ENCODE measurements at places on chromosomes 4 and X.

- no peak overlapping the region for H3K4me3 ChIP-seq
- H3K27ac ChIP-seq = no peak overlapping the region
- DNase-seq = no peak
These were observed 847 bp upstream of the UGT2A2 start for GRCh38 chr4:69640289-69640688.

GRCh38 chr4:104818579-104818978 is 323.9 kb upstream of the CXXC4 start:
- H3K27ac ChIP-seq = no peak overlapping the region
- no peaks in the 10 kb centered on the region for H3K4me1 ChIP-seq
- H3K27me3 ChIP-seq = no peaks in the 10 kb centered on the region
- no peaks in the 10 kb centered on the region for H3K36me3 ChIP-seq
- H3K4me3 ChIP-seq = no peak overlapping the region
- DNase-seq = no peak

- H3K4me3 ChIP-seq = no peak overlapping the region
- no peak overlapping the region for H3K27ac ChIP-seq
- H3K27me3 ChIP-seq = no peaks in the 10 kb centered on the region
- H3K36me3 ChIP-seq = no peaks in the 10 kb centered on the region
- H3K4me1 ChIP-seq = no peaks in the 10 kb centered on the region
These were observed 899 bp upstream of the ZFP92 start for GRCh38 chrX:153410373-153410772.

GRCh38 chr4:145939856-145940255 is 1.2 kb upstream of the ZNF827 start:
- H3K4me3 ChIP-seq = no peak overlapping the region
- no peak overlapping the region for H3K27ac ChIP-seq

DNA sequence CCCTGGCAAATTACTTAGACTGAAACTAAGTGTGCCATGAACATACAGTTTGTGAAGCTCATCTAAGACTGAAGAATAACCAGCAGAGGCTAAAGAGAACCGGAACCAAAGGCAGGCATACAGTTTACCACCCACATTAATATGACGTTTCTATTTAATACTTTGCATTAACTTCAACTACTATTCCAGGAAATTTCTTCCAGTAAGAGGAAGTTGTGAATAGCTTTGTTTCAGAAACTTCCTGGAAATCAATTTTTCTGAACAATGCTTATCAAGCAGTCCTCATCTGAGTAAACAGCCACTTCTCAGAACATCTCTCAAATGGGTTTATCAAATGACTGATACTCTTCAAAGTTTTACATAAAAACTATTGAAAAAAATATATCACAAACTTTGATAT is 252.7 kb downstream of the OPHN1 start:
- H3K36me3 ChIP-seq = no peaks in the 10 kb centered on the region
- H3K4me1 ChIP-seq = no peaks in the 10 kb centered on the region
- H3K27me3 ChIP-seq = no peaks in the 10 kb centered on the region
- no peak overlapping the region for H3K27ac ChIP-seq
- DNase-seq = no peak

Data from A673 (cell line).